Central memory CD8-positive, alpha-beta T cell (primary cell): ENCODE measurements at places on chromosomes 3 and 15.

- no peak for DNase-seq
Observed at GRCh38 chr3:101842245-101842934, 6.9 kb upstream of the NFKBIZ start.

- DNase-seq: no peak
Observed at GRCh38 chr3:158701420-158702065, 29.1 kb upstream of the LXN start.

- no peak for DNase-seq
Observed at GRCh38 chr15:29849218-29849617, 26.9 kb upstream of the TJP1 start.

DNA sequence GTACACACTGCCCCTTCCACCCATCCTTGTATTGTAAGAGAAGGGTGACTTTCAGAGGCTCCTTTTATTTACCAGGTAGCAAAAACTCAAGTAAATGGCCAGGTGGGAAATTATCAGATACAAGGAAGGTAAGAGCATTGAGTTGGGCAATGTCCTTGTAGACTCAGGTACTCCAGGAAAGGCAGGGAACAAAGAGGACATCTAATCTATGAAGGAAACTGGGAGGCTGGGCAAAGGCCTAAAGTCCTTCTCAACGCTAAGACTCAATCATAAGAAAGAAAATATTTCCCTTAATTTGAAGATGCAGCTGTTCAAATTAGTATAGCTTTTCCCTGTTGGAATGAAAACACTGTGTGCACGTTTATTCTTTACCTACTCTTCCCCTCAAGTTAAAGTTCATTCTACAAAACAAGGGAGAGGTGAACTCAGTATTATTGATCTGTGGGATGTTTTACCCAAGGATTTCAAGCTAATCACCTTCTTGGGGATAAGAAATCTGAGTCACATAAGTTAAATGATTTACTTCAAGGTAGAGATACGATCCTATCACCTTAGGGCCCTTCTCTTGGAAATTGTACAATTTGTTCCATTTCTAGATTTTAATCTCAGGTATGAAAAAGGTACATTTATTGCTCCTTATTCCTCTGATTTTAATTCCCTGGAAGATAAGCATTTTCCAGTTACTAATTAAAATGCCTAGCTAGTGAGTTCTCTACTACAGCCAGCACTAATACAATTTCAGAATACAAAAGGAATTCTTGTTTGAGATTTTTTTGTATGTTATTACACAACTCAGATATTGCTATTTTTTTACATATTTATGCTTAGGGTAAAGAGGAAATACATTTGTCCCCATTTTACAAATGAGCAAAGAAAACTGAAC, 80.6 kb downstream of the PLD1 start:
- DNase-seq: no peak

DNA sequence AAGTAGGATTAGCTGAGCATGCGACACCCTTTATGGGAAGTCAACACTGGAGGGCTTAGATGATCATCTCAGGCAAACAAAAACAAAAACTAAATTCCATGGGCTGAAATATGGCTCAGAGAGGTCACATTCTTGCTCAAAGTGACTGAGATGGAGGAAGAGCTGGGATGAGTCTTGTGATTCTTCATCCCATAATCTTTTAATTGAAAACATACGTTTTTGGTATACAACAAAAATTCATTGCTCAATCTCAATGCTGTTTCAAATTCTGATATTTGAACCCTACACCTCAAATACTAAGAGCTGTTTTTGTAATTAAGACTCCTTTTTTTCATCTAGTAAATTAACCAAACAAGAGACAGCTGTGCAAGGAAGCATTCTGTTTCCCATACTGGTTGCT, 257.0 kb downstream of the NR1D2 start:
- DNase-seq: no peak

GRCh38 chr15:63238171-63238570, 39.2 kb upstream of the APH1B start:
- DNase-seq: no peak

GRCh38 chr3:120404876-120405275, 45.9 kb downstream of the FSTL1 start:
- DNase-seq: no peak

DNA sequence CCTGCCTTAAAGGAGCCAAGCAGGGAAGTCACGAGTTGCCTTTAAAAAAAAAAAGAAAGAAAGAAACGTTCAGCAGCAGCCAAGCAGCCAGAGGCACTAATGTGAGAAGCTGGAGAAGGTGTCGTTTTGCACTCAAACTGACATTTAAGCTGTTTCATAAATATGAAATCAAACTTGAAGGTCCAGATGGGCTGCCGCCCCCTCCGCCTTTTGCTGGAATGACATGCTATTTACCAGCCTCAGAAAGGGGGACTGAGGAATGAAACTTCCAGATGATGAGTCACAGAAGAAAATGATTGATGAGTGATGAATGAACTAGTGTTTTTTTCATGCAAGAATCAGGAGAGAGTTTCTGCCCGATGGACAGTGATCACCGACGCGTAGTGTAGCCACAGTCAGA, 396.8 kb downstream of the IGSF11 start:
- no peak for DNase-seq

- no peak for DNase-seq
Observed at GRCh38 chr15:86295511-86295910, 215.8 kb downstream of the AGBL1 start.

DNA sequence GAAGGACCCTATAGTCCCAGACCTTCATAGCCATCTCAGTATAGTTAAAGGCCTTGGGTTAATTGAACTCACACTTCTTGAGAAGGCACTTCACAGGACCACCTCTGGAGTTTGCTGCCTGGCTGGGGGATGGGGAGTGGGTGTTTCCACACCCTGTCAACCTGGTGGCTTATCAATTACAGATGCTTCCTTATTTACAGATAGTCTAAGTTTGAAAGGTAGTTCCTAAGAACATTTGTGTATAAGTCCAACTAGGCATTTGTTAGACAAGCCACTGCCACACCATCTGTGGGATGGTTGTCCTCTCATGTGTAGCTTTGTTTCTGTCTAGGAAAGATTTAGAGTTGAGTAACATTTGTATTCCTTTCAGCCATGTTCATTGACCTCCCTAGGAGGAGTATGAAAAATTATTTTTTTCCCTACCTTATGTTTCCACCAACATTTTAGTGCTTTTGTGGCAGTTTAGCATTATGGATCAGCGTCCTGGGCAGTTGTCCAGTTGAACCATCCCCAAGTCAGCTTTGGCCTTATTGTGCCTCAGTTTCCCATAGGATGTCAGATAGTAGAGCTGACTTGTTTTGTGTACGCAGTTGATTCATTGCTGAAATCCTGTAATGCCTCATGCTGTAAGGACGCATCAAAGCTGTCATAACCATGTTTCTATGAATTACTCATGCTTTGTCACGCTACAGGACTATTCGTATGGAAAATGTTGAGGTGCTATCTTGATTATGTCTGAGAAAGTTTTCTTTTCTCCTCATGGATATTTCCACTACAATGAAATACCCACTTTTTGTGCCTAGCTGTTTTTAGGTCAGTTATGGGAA, 21.2 kb upstream of the SIAH2 start:
- no peak for DNase-seq

- no peak for DNase-seq
Observed at GRCh38 chr3:12303534-12303933, 14.7 kb downstream of the PPARG start.

DNA sequence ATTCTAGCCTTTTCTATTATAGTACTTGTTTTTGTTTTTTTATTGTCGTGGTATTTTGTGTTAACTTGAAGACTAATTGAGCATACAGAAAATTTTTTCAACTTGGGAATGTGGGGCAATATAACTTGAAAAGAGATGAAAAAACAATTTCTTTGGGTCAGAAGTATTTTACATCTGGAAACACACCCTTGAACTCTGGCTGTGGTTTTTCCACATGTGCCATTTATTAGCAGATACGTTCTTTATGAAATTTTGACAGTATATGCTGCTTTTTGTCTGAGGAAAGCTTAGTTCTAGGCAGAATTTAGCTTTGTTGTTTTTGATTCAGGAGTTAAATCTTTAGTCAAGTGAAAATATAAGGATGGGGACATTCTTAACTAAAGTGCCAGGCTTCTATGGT, 44.7 kb downstream of the TCF12 start:
- DNase-seq: no peak

DNA sequence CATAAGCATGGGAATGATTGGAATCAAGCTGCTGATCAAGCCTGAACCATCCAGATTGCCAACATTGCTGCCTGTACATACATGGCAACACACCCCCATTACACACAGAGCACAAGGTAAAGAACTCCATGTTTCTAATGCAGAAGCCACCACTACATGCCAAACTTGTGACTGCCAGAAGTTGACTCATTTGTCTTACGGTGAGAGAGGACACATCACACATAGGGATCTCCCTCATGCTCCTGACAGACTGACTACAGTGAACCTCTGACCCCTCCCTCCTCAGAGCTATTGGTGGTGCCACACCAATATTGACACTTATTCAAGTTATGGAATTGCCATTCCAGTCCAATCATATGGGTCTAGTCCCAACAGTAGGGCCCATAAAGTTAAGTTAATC, 42.3 kb downstream of the EFHB start:
- DNase-seq: no peak

GRCh38 chr3:187906416-187906815, 161.1 kb upstream of the BCL6 start:
- no peak for DNase-seq

- DNase-seq: no peak
Observed at GRCh38 chr3:187197335-187197649, at the start of gene RTP1. RTP1 (plus strand) TSS chr3:187197486; CDS start chr3:187197516, 30 bp downstream.

- DNase-seq: no peak
Observed at GRCh38 chr15:45253330-45253729, 1.3 kb downstream of the SLC28A2 start.

- no peak for DNase-seq
Observed at GRCh38 chr15:71730277-71731144, 79.8 kb upstream of the NR2E3 start.

GRCh38 chr15:99707473-99708270, 25.6 kb downstream of the LYSMD4 start:
- DNase-seq: no peak

GRCh38 chr15:26934848-26935247, 36.1 kb upstream of the GABRG3 start:
- no peak for DNase-seq

- no peak for DNase-seq
Observed at GRCh38 chr15:74742422-74742821, 6.2 kb upstream of the CYP1A2 start.

- DNase-seq: no peak
Observed at GRCh38 chr3:128555098-128555825, 62.3 kb upstream of the GATA2 start.

DNA sequence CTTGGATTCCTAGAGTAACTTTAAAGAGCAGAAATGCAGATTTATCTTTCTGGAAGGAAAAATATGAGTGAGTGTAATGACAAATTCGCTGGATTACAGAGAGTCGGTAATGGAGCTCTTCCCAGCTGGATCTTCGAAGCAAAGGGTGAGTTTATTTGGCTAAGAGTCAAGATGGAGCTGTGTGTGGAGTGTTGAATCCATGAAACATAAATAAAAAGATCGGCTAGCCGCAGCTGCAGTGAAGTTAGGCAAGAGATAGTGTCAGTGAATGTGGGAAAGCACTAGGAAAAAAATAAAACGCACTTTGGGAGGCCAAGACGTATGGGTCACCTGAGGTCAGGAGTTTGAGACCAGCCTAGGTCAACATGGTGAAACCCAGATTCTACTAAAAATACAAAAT, 10.3 kb downstream of the NAALADL2 start:
- DNase-seq: no peak

DNA sequence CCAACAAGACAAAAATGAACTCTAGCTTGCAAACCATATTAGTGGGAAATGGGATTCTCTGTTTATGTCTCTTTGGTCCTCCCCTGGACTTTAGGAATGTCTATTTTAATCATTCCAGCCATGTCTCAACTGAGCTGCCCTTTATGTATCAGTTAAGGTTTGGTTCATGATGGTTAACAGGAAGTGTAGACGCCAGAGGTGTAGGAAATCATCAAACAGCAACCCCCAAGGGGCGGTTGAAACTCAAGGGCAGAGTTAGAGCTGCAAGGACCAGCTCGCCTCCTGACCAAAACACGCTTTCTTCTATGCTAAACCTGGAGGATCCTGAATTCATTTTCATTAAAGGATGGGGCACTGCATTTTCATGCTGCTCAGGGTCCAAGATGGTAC, 53.7 kb upstream of the HEG1 start:
- no peak for DNase-seq

- no peak for DNase-seq
Observed at GRCh38 chr3:4997946-4998345, 18.7 kb downstream of the BHLHE40 start.

DNA sequence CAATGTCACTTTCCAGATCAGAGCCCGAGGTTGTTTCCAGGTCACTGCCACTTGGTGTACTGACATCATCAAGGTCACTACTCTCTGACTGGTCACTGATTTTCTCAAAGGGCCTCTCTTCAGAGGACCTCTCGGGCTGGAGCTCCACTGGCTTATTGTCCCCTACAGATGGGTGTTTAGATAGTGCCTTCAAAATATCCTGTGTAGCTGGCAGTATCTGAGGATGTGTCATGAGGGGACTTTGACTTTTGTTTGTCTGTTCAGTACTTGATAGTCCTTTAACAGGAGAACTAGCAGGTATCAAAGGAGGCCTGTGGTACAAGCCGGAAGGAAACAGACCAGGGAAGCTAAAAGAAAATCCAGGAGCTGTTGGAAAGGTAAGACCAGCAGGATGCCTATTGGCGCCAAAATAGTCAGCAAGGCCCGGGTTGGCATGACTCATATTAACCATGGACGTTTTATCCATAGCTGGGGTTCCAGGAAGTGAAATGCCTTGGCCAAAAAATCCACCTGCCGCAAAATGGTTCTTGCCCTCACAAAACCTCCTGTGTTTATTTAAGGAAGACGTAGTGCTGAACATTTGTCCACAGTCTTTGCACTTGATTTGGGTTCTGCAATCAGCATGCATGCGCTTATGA, 547.3 kb downstream of the MECOM start:
- no peak for DNase-seq

- DNase-seq: no peak
Observed at GRCh38 chr15:58665672-58666071, 83.8 kb downstream of the ADAM10 start.
